ENCODE measurements at places on chromosomes 16 and 17. TPM values are rescaled to one million over a fixed set of nuclear protein-coding genes. Genes with fewer than 3 reads are reported as not detected.

Gene IGSF6
- total RNA-seq = not detected

Gene MTSS2
- total RNA-seq = 20.0 TPM

Gene PIMREG
- total RNA-seq = 17.6 TPM

Gene UNC13D
- total RNA-seq = 1.5 TPM

Gene SPNS2
- 0.66 TPM for total RNA-seq

Gene SOX15
- 0.26 TPM for total RNA-seq

Gene SECTM1
- 5.5 TPM for total RNA-seq

Gene KCNJ2
- 0.25 TPM for total RNA-seq

Gene ZNF469
- total RNA-seq = 0.92 TPM

Gene TMEM235
- not detected for total RNA-seq
